ENCODE measurements at places on chromosomes 13 and 19. TPM values are rescaled to one million over a fixed set of nuclear protein-coding genes. Genes with fewer than 3 reads are reported as not detected.

ZNF813 gene
- 7.4 TPM for total RNA-seq

ITGBL1 gene
- total RNA-seq, result not detected

KBTBD6 gene
- 9.3 TPM for total RNA-seq

PRMT1 gene
- 326 TPM for total RNA-seq

PCSK4 gene
- 9.8 TPM for total RNA-seq

KLF1 gene
- total RNA-seq, result not detected

ZNF573 gene
- 9.1 TPM for total RNA-seq

PCDH17 gene
- total RNA-seq, result not detected

CLEC4G gene
- total RNA-seq, result not detected

ZNF177 gene
- 0.34 TPM for total RNA-seq

PTGIR gene
- total RNA-seq, result not detected

CRTC1 gene
- 13.8 TPM for total RNA-seq

C19orf12 gene
- total RNA-seq, result 23.6 TPM

STOML3 gene
- 0.16 TPM for total RNA-seq

PLEKHF1 gene
- total RNA-seq, result 3.6 TPM

TNNI3 gene
- 2.9 TPM for total RNA-seq

NLRP5 gene
- not detected for total RNA-seq

ZNF83 gene
- total RNA-seq, result 39.4 TPM

SIGLEC14 gene
- not detected for total RNA-seq

HSH2D gene
- total RNA-seq, result 0.23 TPM

CABP5 gene
- total RNA-seq, result not detected

GFY gene
- total RNA-seq, result not detected

FPR2 gene
- total RNA-seq, result not detected

REX1BD gene
- total RNA-seq, result 44.8 TPM

FGF21 gene
- total RNA-seq, result 3.0 TPM

CLDND2 gene
- 1.6 TPM for total RNA-seq

GPC6 gene
- total RNA-seq, result 0.16 TPM
